Activated CD4-positive, alpha-beta T cell treated with anti-CD3 and anti-CD28 coated beads for 48 hours (primary cell): ENCODE measurements at places on chromosomes 2 and 18.

DNA sequence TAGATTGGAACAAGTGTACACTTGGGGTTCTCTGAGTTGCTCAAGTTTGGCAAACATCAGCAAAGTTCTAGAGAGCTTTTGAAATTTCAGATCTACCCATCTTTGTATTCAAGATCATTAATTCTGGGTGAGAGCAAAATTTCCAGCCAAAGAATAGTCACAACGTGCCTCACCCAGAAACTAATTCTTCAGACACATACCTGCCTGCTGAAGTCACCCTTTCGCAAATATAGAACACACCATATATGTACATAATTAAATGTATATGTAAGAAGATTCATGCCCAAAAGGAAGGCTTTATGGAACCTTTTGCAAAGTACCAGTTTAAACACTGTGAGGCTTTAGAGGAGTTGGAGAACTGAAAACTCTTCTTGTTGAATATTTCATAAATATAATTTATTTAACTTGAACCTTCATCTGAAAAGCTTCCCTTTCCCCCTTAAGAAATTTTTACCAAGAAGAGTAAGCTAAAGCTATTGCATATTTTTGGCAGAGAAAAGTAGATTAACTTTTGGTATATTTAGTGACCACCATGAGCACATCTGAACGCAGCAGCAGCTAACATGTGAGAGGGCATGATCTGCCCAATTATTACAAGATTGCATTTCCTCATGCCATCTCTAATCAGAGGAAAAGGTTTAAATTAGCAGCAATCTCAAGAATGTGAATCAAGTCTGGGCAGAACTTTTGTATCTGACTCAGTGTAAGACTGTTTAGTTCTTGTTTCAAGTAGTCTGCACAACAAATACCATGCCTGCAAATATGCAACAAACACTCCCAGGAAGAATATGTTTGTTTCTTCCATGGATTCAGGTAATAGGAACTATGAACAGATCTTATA lies 8.2 kb downstream of the RND3 start:
- no peak for DNase-seq

DNA sequence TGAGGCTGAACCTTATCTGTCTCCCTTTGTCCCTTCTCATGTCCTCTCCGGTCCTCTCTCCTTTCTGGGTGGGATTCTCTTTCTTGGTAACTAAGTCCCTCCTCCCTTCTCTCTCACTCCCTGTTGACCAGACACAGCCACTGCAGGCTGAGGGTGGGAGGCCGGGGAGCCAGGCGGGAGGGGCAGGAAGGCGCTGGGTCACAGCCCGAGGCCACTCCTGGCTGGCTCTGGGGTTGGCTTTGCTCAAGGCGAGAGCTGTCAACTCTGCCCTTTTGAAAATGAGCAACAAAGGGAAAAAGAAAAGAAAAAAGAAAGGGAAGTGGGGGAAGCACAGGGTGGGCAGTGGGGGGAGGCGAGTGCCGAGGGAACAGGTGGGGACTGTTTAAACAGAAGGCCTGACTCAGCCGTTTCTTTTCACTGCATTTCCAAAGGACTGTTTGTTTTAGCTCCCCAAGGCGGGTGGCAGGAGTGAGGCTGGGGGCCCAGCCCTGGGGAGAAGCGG lies 70.5 kb upstream of the IGFBP5 start:
- DNase-seq: no peak

DNA sequence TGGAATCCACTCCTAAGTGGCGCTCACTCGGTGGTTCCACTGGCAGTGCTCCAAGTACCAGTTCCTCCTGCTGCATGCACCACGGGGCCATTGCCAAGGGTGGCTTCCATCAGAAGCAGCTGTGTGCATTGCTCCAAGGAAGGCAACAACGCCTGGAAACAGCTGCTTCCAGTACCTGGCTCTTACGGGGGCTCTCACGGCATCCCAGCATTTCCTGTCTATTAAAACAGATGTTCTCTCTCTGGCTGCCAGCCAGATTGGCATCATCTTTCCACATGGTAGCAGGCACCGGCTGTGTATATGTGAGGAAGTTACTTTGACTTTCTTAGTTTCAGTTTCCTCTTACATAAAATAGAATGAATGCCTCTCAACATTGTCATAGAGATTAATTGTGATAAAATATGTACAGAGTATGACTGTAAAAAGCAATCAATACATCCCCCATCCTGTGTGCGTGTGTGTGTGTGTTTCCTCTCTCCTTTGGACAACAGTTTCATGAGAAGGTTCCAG lies 84.9 kb downstream of the CMPK2 start:
- peak; percentile 27 for DNase-seq

- peak; percentile 80 for DNase-seq
These were observed 36.0 kb downstream of the LBH start for GRCh38 chr2:30267161-30267975.

DNA sequence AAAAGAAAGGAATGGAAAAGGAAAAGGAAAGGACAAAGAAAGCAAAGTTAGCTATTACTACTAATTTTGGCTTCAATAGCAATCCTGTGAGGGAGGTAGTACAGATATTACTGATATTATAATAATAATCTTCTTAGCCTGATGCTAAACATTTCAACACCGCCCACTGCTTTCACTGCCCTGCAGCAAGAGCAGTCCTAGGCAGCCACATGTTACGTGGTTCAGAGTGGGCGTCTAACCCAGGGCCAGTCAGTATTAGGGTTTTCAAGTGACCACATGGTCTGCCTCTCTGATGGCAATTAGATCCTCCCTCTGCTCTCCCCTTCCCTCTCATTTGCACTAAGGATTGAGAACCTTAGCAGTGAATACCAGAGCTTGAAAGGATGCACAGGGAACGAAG lies 83.7 kb upstream of the ZNF397 start:
- no peak for DNase-seq

DNA sequence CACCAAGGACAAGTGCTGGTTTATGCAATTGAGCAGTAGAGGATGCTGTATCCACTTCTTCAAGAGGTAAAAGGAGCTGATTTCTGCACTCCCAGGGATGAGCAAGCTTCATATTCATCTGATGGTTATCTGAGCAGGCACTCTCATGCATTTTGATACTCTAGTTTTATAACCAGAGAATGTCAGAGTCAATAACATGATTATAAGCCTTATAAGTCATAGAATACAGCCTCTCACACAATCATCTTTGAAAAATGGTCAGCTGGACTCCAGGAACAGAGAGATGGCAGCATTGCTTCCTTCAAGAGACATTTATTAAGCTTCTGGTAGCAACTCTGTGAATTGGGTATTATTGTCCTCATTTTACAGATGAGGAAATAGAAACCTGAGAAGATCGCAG lies 167.1 kb downstream of the SLC8A1 start:
- DNase-seq: no peak

- DNase-seq: no peak
These were observed 50.3 kb upstream of the EPC2 start for GRCh38 chr2:148594216-148594615.

GRCh38 chr2:216114714-216115531 lies 5.8 kb downstream of the XRCC5 start:
- DNase-seq: peak; percentile 98

DNA sequence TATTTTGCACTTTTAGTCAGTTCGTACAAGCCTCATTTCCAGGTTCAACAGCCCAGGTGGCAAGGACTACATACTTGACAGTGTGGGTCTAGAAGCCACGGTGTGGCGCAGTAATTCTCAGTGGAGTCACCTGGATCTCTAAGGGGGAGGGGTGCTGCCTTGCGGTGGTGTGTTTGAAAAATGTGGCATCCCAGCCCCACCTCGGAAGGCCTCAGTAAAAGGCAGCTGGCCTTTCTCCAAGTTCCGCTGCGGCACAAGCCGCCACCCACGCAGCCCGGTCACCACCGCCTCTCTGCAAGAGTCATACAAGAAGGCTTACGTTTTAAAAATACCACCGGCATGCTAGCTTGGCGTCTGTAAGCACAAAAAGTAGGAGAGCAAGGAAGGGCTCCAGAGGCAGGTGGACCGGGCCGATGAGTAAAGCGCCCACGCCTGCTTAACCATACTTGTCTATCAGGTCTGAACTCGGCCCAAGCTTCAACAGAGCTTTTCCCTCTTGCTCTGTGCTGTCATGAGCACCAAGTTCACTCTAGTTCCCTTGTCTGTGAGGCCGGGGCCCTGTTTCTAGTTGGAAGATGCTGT lies 49.5 kb downstream of the SPRED2 start:
- peak; percentile 95 for DNase-seq

- DNase-seq: no peak
These were observed 112.8 kb upstream of the MAP4K3 start for GRCh38 chr2:39549718-39550464.

DNA sequence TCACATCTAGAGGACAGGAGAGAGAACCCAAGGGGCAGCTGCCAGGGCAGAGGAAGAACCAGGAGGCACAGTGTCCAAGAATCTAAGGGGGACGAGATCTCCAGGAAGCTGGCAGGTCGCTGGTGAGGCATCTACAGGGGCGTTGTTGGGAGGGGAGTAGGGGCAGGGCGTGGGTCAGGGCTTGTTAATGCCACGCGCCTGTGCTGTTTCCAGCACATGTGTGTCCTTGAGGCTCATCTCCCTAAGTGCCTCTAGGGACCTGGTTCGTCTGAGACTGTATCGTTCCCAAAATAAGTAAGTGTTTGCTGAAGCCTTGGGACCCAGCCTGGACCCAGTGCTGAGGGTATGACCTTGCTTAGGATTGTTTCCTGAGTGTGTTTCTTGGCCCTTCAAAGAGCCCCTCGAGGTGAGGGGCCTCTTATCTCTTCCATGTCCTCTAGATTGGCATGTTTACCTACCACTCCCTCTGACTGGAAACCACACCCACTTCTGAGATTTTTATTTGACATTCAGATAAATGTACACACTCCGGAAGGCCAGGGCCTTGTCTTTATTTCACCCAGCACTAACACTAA lies 22.2 kb downstream of the HK2 start:
- DNase-seq: no peak

- no peak for DNase-seq
These were observed 19.9 kb upstream of the SCYGR1 start for GRCh38 chr2:227407591-227408151.

DNA sequence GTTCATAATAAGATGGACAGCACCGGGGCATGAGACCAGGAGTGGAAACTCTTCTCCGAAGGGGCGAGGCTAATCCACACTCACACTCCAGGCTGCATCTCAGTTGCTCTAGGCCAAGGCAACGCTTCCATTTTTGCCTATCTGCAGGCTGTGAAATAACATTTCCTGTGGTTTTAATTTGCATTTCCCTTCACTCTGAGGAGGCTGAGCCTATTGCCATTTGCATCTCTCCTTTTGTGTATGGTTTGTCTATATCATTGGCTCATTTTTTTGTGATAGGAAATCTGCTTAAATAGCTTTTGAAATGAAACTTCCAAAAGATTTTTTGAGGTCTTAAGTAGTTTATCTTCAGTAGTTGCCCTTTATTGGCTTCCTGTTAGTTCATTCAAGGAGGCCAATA lies 57.6 kb downstream of the TPGS2 start:
- DNase-seq: no peak

DNA sequence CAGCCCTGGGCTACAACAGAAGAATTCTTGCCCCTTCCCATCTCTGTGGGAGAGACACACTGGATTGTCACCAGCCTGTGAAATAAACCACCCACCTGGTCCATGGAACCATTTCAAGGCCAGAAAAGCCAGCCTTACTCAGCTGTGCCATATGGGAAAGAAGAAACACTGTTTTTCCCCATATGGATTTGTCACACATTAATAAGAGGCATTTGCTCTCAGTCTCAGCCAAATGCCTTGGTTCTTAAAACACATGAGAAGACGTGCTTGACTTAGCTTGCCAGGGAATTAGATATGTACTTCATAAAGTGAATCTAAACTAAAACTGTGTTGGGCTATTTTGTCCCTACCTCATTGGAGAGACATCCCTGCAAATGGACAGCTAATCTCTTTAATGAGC lies 308.6 kb upstream of the TNP1 start:
- no peak for DNase-seq

- no peak for DNase-seq
These were observed 1009.2 kb upstream of the FANCL start for GRCh38 chr2:59250307-59250677.

DNA sequence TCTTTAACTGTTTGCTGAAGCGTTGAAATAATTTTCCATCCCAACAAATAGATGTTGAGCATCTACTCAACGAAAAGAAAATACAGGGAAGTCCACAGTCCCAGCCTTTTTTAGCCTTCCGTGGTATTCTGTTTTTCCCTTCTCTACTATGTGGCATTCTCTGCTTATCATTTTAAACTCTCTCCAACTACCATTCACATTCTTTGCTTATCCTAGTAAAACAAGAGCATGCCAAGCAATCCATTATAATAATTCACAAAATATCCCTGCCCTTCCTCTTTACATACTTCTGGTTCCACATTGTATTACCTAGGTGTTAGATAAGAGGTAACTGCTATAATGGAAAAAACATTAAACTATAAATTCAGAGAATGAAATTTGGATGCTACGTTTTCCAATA lies 1.6 kb upstream of the SESTD1 start:
- DNase-seq: no peak

- no peak for DNase-seq
These were observed 81.9 kb upstream of the MBOAT2 start for GRCh38 chr2:9085353-9085752.

GRCh38 chr2:216389570-216389969 lies 17.3 kb upstream of the MARCHF4 start:
- DNase-seq: no peak

DNA sequence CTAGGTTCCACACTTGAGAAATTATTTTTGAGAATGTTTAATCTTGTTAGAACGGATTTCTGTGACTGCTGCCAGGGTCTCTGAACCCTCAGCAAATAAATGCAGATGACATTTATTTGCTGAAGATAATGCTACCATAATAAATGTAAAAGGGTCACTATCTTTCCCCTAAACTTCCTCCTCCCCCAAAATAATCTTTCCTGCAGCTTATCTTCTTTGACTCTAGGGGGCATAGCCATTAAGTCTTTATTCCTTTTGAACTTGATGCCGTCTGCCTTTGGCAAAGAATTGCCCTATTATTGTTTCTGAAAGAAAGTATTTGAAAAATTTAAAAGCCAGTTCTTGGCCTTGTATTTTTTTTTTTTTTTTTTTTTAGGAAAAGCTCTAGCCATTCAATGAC lies 63.6 kb upstream of the ACSL3 start:
- no peak for DNase-seq

- DNase-seq: no peak
These were observed 11.0 kb upstream of the ALPK2 start for GRCh38 chr18:58639751-58640427.

- peak; percentile 44 for DNase-seq
These were observed 193.1 kb upstream of the CXCR4 start for GRCh38 chr2:136310797-136311603.
